ENCODE measurements at places on chromosomes 7 and 10. TPM values are rescaled to one million over a fixed set of nuclear protein-coding genes. Genes with fewer than 3 reads are reported as not detected.
A peak's percentile ranks its signal among the peaks of the same experiment; 100 is the strongest.

ZP3 gene
- 0.61 TPM for total RNA-seq

DNA sequence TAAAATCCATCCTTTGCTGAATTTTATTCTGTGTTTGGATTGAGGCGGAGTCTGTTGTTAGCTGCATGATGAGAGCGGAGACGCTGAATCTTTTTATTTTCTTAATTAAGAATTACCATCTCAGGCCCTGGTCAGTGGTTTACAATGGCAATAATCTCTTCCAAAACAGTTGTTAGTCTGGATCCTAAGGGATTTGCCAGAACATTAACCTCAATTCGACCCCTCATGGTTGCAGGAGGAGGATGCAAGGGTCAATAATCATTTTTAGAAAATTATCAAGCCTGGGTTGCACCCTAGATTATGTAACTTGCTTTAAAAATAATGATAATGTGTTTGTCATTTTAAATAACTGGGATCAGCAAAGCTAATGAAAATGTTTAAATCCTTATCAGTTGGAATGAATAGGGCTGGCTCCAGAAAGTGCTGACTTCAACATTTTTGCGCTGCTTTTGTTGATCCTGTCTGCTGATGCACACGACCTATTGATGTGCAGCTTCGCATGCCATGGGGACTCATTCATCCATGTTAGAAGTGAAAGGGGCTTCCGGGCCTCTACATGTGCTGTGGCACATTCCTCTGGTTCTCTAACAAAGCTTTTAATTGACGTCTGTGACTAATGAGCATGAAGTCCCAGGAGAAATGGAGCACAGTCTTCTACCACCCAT, 80.7 kb upstream of the KIAA1217 start:
- H3K4me1 ChIP-seq, result no peaks in the 10 kb centered on the region
- DNase-seq, result no peak
- H3K27me3 ChIP-seq, result no peaks in the 10 kb centered on the region
- H3K27ac ChIP-seq, result no peak overlapping the region

IRF5 gene
- 48.6 TPM for total RNA-seq

GRCh38 chr7:134645478-134645877, 1.2 kb upstream of the BPGM start:
- peaks cover 13% of the 10 kb centered on the region for H3K4me1 ChIP-seq
- no peak for DNase-seq
- peak overlapping the region; percentile 83 for H3K27ac ChIP-seq
- H3K36me3 ChIP-seq, result no peaks in the 10 kb centered on the region

ANKRD30A gene
- not detected for total RNA-seq

TFEC gene
- 29.4 TPM for total RNA-seq

DNA sequence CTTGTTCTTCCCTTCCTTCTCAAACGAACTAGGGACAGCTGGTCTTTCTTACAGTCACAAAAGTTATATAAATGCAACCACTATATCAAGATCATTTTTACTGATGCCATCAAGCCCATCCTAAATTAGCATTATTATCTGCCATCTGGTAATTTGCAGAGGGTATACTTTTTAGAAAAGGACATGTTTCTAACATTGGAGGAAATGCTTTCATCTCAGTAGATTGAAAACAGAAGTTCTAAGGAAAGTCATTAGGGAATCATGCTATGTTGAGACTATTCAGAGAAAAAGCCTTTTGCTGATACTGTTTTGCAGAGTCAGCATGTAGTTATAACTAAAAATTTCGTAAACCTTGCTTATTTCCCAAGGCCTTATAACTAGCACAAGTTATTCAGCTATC, 146.7 kb downstream of the WNT2 start:
- no peak overlapping the region for H3K27ac ChIP-seq
- DNase-seq, result no peak
- no peaks in the 10 kb centered on the region for H3K4me1 ChIP-seq
- no peak overlapping the region for H3K4me3 ChIP-seq
- H3K36me3 ChIP-seq, result peaks cover 7% of the 10 kb centered on the region

UCN3 gene
- total RNA-seq, result 1.3 TPM

DNA sequence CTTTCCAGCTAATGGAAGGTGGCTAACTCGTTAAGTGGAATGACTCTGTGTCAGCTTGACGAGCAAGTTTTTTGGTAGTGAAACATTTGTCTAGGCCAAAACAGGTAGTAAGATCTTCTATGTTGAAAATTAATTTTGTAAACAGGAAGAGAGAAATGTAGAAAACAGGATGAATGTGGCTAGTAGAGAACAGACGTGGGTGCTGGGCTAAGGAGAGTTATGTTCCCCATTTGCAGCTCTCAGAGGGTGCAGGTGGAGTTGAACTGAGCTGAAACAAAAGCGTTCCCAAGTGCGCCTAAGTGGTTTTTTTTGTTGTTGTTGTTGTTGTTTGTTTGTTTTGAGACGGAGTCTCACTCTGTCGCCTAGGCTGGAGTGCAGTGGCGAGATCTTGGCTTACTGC, 59.5 kb upstream of the SRPK2 start:
- peak overlapping the region; percentile 26 for H3K27ac ChIP-seq
- no peak for DNase-seq
- no peaks in the 10 kb centered on the region for H3K4me1 ChIP-seq
- no peaks in the 10 kb centered on the region for H3K36me3 ChIP-seq
- H3K27me3 ChIP-seq, result no peaks in the 10 kb centered on the region
- no peak overlapping the region for H3K4me3 ChIP-seq

DNA sequence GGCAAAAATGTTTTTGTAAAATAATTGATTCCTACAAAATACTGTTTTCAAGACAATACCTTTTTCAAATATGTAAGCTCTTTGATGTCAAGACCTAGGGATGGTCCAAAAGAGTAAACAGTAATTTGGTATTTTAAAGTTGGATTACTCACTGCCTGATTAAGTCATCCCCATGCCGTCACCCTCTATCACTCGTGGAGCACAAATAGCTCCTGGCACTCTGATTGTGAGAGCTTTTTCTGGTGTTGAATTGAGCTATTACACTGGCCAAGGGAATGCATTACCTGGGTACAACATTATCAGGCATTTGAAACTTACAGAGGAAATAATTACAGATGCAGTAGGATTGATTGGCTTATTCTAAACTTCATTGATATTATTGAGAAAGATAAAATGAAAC, 231.9 kb upstream of the GRM3 start:
- H3K36me3 ChIP-seq, result no peaks in the 10 kb centered on the region
- no peaks in the 10 kb centered on the region for H3K27me3 ChIP-seq
